ENCODE measurements at places on chromosomes 5 and 9.

GRCh38 chr5:29382780-29383179 lies 1810.7 kb upstream of the CDH6 start:
- H3K27ac ChIP-seq: no peak overlapping the region
- H3K4me1 ChIP-seq: no peaks in the 10 kb centered on the region
- no peak overlapping the region for H3K4me3 ChIP-seq
- no peaks in the 10 kb centered on the region for H3K36me3 ChIP-seq
- no peaks in the 10 kb centered on the region for H3K27me3 ChIP-seq

DNA sequence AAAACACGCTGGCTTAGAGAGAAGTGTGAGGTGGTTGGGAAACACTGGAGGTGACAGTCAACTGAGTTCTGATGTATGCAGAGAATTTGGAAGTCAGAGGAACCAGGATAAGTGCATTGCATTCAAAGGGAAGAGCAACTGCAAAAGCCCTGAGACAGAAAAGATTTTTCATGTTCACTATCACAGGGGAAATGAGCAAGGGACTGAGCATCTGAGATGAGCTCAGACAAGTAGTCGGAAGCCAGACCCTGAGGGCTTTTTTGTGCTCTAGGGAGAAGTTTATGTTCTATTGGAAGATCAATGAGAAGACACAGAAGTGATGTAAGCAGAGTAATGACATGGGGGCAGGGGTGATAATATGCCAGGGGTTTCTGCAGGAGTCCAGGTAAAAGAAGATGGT lies 97.5 kb downstream of the HTR4 start:
- no peak overlapping the region for H3K4me3 ChIP-seq
- peak overlapping the region; percentile 41 for H3K27ac ChIP-seq
- DNase-seq: peak; percentile 62
- no peaks in the 10 kb centered on the region for H3K27me3 ChIP-seq

DNA sequence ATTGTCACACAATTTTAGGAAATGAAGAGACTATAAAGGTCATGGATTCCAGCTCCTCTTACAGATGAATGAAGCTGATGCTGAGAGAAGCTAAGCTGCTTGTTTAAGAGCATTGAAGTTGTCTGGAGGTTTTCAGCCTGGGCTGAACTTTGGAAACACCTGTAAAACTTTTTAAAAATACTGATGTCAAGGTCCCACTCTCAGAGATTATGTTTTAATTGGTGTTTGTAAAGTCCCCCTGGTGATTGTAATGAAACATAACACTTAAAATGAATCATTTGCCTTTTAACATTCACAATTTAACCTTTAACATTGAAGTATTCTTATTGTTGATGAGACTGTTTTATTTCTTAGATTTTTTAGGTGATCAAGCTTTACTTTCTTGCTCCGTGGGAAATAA lies 16.4 kb downstream of the RAD23B start:
- H3K27ac ChIP-seq: peak overlapping the region; percentile 54
- DNase-seq: no peak
- H3K27me3 ChIP-seq: no peaks in the 10 kb centered on the region
- H3K36me3 ChIP-seq: peaks cover 58% of the 10 kb centered on the region

GRCh38 chr9:99478469-99479027 lies 256.5 kb downstream of the SEC61B start:
- no peak for DNase-seq
- H3K27me3 ChIP-seq: no peaks in the 10 kb centered on the region
- H3K4me3 ChIP-seq: no peak overlapping the region
- no peaks in the 10 kb centered on the region for H3K4me1 ChIP-seq
- no peaks in the 10 kb centered on the region for H3K36me3 ChIP-seq
- no peak overlapping the region for H3K27ac ChIP-seq

GRCh38 chr5:159821461-159821940 lies 94.8 kb upstream of the ADRA1B start:
- H3K27ac ChIP-seq: no peak overlapping the region
- no peak overlapping the region for H3K4me3 ChIP-seq
- H3K27me3 ChIP-seq: no peaks in the 10 kb centered on the region
- H3K4me1 ChIP-seq: peaks cover 47% of the 10 kb centered on the region
- no peaks in the 10 kb centered on the region for H3K36me3 ChIP-seq
- no peak for DNase-seq

DNA sequence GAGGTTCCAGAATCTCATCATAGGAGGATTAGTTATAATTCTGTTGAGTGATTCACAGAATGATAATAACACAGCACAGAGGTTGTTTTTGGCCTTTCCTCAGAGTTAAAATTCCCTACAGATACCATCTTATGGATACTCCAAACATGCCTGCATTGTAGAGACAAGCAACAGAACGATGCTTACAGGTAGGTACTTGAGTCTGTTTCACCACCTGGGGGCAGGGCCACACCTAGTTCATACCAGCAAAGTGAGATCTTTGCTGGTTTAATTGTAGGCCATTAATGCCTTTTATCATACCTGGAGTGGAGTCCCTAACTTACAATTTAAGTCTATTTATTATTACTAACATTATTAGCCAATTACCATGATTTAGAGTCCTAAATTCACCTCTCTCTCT lies 416.5 kb upstream of the TLE4 start:
- H3K4me3 ChIP-seq: no peak overlapping the region
- no peaks in the 10 kb centered on the region for H3K27me3 ChIP-seq
- H3K4me1 ChIP-seq: no peaks in the 10 kb centered on the region
- H3K27ac ChIP-seq: no peak overlapping the region
- DNase-seq: no peak

DNA sequence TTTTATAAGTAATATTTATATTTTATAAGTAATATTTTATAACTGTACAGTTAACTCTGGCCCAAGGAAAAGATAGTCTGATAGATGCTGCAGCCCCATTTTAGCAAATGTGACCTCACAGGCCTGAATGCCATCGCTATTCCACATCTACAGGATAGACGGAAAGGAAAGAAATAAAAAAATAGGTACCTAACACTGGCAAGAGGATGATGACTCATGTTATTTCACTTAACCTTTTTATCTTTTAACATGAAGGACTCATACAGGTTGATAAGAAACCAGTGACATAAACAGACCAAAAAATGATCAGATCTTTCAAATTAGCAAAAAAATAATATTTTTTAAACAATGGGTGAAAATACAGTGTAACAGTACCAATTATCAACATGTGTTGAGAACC lies 2.7 kb downstream of the CD274 start:
- no peak for DNase-seq
- peaks cover 20% of the 10 kb centered on the region for H3K36me3 ChIP-seq
- no peak overlapping the region for H3K4me3 ChIP-seq
- peak overlapping the region; percentile 56 for H3K27ac ChIP-seq

DNA sequence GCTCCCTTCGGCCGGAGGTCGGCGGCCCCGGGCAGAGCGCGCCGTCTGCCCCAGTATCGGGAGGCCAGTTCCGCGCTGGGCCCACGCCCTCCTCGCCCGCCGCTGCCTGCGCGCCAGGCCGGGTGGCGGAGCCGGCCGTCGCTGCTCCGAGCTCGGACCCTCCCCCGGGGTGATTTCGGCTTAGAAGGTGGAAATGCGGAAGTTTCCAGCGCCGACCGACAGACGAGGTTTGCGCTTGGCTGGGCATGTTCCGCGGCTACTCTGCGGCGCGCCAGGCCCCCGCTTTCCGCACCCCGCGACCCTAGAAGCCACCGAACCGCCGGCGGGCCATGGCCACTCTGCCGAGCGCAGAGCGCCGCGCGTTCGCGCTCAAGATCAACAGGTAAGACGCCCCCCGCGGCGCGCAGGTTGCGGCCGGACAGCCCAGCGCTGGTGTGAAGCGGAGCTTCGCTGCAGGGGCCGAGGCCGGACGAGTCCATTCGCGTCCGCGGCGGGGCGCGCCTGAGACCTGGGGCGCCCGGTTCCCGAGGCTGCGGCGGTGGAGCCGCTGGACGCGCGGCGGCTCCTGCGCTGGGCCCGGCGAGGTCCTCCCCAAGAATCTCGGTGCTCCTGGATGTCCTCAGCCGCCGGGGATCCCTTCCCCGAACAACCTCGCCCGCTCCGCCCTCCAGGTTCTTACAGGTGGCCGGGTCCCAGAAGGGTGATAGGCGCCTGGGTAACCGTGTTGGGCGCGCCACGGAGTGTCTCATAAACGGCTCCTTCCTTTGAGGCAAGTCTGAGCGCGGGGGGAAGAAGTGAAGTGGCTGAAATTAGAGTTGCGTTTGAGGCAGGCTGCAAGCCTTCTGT lies at the start of gene DOCK8:
DOCK8 (plus strand) TSS at position 218 of the 846 bp plus-strand sequence; CDS start at position 330, 112 bp downstream.
- no peaks in the 10 kb centered on the region for H3K4me1 ChIP-seq
- no peaks in the 10 kb centered on the region for H3K36me3 ChIP-seq
- H3K27ac ChIP-seq: no peak within 1 kb of the TSS
- H3K27me3 ChIP-seq: peaks cover 39% of the 10 kb centered on the region
- peak within 1 kb of the TSS; percentile 36 for H3K4me3 ChIP-seq
- DNase-seq: no peak

DNA sequence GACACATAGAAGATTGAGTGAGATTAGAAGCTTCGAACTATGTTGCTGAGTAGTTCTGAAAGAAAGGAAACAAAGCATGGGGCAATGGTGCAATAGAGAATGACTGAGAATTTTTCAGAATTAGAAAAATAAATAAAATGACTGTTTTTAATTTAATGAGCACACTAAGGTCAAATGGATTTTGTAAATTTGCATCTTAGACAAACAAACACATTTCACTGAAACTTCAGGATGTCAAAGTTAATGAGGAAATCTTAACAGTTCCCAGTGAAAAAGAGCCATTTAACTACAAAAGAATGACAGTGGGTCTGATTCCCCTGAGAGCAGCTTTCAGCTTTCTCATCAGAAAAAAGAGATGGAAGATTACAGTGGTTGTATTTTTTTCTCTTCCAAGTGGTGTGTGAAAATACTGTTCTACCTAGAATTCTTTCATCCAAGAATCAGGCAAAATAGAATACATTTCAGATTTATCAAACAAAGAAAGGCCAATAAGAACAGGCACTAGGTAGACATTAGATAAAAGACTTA lies 591.9 kb downstream of the SEMA5A start:
- H3K4me1 ChIP-seq: no peaks in the 10 kb centered on the region
- H3K36me3 ChIP-seq: no peaks in the 10 kb centered on the region
- no peak for DNase-seq
- no peaks in the 10 kb centered on the region for H3K27me3 ChIP-seq
- H3K27ac ChIP-seq: no peak overlapping the region

DNA sequence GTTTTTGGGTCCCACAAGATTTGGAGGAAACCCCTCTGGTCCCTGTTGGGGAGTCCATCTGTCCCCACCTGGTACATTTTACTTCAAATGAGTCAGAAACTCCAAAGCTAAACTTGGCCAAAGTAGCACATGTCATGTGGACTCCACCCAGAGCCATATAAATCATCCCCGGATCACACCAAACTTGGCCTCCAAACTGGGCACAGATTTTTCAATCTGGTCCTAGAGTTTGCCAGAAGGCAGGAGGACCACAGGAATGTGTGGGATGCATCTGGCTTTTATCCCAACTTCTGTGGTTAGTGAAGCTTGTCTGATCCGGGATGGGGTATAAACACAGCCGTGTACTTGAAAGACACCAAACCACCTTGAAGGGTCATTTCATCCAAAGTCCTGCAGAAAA lies 66.3 kb downstream of the MAT2B start:
- H3K36me3 ChIP-seq: no peaks in the 10 kb centered on the region
- H3K27ac ChIP-seq: no peak overlapping the region
- H3K4me1 ChIP-seq: peaks cover 3% of the 10 kb centered on the region

DNA sequence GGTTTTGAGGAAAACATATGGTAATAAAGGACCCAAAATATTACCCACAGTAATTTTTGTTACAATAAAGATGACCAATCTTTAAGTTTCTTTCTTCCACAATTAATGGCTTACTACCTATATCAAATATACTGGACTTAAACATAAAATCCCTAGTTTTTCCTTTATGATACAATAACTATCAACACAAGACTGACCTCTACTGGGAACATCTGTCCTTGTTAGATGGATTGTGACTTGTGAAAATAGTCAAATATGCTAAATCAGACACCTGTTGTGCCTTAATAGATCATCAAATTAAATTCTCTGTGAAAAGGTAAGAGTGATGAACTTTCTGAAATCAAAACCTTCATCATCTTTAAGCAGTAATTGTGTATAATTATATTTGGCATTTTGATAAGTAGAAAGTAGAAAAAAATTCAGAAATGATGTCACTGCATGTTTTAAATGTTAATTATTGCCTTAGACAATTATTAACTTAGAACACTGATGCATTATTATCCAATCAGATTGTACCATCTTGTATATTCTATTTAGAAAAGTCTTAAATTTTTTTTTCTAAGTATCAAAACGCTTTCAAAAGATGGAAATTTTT lies 113.6 kb downstream of the DEPDC1B start:
- H3K4me1 ChIP-seq: no peaks in the 10 kb centered on the region
- no peak overlapping the region for H3K27ac ChIP-seq
- H3K36me3 ChIP-seq: no peaks in the 10 kb centered on the region
- H3K27me3 ChIP-seq: no peaks in the 10 kb centered on the region

DNA sequence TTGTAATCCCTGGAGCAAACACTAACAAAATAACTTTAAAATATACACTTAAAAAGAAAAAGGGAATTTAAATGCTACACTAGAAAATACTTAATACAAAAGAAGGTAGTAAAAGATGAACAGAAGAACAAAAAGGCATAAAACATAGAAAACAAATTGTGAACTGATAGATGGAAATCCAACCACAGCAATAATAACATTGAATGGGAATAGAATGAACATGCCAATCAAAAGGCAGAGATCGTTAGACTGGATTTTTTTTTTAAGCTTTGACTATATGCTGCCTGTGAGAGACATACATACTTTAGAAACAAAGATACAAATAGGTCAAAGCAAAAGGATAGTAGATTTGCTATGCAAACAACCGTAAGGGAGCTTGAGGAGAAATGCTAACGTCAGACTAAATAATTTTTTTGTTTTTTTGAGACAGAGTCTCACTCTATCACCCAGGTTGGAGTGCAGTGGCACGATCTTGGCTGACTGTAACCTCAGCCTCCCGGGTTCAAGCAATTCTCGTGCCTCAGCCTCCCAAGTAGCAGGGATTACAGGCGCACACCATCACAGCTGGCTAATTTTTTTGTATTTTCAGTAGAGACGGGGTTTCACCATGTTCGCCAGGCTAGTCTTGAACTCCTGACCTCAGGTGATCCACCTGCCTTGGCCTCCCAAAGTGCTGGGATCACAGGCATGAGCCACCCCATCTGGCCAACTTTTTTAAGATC lies 6.5 kb downstream of the ABO start:
- no peaks in the 10 kb centered on the region for H3K36me3 ChIP-seq
- no peak overlapping the region for H3K4me3 ChIP-seq
- H3K27me3 ChIP-seq: peaks cover 44% of the 10 kb centered on the region
- no peak for DNase-seq
- no peak overlapping the region for H3K27ac ChIP-seq

DNA sequence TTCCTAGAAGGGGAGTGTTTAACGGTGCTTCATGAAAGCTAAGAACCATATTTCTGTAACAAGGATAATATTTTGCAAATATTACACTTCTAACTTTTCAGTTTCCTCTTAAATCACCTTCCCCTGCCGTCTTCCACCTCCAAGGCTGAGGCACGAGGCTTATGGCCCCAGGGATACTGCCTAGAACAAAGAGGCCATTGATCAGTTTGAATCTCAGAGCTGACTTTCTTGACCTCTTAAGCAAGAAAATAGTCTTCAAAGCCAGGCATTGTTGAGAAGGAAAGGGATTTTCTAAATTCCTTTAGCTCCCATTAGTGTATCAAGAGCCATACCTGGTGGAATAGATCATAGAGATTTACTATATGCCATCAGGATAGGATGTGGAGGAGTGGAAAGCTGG lies 566.2 kb downstream of the BNC2 start:
- H3K36me3 ChIP-seq: no peaks in the 10 kb centered on the region
- no peak overlapping the region for H3K4me3 ChIP-seq
- no peak for DNase-seq

Measured in RWPE2 (cell line).